ENCODE measurements at places on chromosomes 1 and 21.

- DNase-seq = peak; percentile 63
Measured at GRCh38 chr1:154970631-154971340, at the start of gene SHC1. SHC1 (minus strand) TSS chr1:154970747; CDS start chr1:154970526, 221 bp downstream.

- no peak for DNase-seq
Measured at GRCh38 chr1:71882226-71882625, 400.1 kb downstream of the NEGR1 start.

- DNase-seq = no peak
Measured at GRCh38 chr1:52460694-52461093, 56.3 kb downstream of the PRPF38A start.

GRCh38 chr21:42467140-42467983 is 28.7 kb downstream of the RSPH1 start:
- DNase-seq = no peak

DNA sequence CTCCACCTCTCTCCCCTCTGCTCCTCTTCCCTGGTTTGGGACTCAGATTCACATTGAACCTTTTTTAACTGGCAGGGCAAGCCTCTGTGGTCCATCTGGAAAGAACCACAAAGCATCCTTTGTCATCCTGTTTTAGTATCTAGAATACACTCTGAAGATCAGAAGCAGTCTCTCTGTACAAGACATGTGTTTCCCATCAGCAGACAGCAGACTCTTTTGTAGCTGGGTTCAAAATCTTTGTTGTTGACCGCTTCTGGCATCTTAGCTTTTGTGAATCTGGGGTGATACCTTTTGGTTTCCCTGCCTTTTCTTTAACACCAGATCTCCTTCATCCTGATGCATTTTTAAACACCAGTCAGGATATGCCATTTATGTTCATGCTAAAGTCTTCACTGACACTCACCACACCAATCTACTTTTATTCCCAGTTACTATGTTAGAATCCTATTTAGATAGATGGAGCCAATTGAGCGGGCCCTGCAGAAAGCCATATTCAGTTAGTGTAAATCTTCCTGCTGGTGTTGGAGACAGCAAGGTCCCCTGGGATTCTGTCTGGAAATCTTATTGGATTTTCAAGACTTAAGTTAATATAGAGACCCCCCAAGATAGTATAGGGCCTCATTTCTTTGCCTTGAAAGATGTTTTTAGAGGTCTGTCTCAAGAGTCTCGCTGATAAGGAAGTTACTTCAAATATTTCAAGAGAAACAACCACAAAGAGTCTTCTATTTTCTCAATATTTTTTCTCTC is 51.1 kb downstream of the ST6GALNAC3 start:
- no peak for DNase-seq

DNA sequence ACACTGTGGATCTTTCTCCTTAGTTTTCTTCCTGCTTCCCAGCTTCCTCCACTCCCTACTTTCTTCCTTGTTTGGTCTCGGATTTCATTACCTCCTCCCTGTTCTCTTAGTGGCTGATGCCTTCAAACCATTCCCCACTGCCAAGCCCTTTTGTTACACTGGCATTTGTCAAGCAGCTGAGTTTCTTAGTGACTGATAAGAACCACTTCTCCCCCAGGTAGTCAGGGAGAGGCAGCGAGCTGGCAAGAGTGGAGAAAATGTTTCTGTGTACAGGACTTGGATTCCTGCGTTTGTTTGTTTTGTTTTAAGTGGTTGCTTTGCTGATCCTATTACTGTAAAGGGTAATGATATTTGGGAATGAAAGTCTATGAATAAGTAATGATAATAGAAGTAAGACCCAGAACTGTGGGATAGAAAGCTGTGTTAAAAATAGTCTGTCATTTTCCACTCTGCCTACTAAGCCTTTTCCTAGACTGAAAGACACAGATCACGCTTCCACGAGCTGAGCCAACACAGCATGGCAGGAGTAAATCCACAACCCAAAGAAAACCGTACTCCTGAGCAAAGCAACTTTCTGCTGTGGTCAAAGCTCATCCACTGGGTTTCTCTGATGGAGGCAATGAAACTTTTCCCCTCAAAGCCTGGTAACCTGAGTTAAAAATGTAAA is 10.1 kb upstream of the SERTAD4 start:
- no peak for DNase-seq

DNA sequence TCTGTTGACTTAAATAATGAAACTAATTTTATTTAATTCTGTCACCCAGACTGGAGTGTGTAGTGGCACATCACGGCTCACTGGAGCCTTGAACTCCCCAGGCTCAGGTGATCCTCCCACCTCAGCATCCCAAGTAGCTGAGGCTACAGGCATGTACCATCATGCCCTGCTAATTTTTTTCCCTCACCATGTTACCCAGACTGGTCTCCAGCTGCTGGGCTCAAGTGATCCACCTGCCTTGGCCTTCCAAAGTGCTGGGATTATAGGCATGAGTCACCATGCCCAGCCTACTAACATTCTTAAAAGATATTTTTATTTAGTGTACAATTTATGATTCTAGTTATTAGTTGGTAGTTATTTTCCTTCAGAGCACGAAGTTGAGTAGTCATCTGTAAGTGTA is 49.5 kb downstream of the NRDC start:
- DNase-seq = peak; percentile 57

DNA sequence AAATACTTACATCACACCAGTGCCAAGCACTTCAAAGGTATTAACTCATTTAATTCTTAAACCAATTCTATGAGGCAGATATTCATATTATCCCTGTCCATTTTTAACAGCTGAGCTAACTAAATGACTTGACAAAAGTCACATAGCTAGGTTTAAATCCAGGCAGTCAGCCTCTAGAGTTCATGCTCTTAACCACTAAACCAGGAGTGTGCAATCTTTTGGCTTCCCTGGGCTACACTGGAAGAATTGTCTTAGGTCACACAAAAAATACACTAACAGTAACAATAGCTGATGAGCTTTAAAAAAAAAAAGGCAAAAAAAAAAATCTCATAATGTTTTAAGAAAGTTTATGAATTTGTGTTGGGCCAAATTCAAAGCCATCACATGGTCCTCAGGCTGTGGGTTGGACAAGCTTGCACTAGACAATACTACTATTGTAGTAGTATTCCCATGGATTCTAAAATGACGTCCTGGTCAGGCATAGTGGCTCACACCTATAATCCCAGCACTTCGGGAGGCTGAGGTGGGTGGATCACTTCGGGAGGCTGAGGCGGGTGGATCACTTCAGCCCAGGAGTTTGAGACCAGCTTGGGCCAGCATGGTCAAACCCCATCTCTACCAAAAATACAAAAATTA is 10.0 kb downstream of the UBR4 start:
- no peak for DNase-seq

DNA sequence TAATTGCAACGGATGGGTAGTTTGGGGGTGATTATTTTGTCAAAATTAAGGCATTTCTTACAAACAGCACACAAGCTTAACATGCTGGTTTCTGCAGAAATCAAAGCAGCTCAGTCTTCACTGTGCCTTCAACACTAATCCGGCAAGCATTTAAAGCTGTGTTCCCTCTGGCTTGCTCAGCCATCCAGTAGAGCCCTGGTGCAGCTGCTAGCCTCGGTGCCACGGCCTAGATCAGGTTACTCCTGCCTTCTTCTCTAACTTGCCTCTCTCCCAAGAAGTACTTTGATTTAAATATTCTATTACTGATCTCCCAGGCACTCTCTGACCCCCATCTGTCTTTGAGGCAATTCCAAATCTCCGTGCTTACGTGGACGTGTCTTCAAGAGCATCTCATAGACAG is 85.6 kb downstream of the GREM2 start:
- DNase-seq = no peak

DNA sequence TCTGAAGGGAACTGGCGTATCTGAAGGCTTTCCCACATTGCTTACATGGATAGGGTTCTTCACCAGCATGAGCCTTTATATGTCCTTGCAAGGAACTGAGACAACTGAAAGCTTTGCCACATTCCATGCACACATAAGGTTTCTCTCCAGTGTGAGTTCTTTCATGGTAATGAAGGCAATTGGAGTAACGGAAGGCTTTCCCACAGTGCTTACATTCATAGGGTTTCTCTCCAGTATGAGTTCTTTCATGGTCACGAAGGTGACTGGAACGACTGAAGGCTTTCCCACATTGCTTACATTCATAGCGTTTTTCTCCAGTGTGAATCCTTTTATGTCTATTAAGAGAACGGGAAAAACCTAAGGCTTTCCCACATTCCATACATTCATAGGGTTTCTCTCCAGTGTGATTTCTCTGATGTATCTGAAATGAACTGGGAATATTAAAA is 15.0 kb downstream of the ZNF124 start:
- no peak for DNase-seq

DNA sequence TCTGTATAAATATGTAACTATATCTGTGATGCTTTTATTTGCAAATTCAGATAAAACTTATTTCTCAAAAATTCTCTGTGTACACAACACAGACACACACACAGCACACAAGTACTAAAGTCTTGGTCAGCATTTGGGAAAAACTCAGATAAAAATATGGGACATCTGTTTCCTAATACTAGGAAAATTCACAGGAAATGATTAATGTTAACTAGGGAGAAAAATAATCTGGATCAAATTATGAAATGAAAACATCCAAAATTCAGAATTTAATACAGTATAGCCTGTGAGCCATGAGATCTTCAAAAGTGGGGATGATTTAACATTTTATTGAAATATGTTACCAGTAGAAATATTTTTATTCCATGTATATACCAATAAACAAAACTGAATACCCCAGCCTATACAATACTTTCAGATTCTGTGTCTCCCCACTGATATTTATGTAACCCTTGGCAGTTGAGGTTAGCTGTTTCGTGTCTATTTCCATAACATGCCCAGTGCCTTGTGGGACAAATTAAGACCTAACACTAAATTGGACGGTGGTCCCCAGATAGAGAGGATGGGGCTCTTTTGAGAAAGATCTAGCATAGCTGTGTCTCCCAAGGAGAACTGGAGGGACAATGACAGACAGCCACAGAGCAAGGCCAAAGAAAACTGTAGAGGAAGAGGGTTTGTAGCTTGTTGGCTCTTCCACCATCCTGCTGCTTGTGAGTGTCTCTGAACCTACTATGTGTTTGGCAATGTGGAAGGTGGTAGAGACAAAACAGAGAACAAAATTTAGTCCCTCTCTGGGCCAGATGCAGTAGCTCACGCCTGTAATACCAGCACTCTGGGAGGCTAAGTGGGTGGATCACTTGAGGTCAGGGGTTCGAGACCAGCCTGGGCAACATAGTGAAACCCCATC is 47.2 kb downstream of the GNG12 start:
- no peak for DNase-seq

DNA sequence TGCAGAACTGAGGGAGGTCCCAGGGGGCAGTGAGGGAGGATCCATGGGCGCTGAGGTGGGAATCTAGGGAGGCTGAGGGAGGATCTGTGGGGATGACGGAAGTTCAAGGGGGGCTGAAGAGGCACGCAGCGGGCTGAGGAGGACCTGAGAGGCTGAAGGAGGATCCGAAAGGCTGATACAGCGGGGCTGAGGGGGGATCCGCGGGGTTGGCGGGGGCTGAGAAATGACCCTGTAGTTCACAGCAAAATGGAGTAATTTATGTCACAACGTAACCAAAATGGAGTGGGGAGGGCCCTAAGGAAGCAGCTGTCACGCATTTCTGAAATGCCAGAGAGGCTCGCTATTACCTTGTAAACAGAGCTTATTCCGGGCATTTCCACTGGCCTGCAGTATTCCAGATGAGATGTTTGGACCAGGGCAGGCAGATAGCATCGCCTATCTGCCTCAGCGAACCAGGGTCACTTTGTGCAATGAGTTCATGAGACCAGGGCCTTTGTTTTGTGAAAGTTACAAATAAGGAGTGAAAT is 926 bp upstream of the MRPL55 start:
- no peak for DNase-seq

GRCh38 chr1:226639631-226640061 is 91.1 kb downstream of the STUM start:
- DNase-seq = no peak

DNA sequence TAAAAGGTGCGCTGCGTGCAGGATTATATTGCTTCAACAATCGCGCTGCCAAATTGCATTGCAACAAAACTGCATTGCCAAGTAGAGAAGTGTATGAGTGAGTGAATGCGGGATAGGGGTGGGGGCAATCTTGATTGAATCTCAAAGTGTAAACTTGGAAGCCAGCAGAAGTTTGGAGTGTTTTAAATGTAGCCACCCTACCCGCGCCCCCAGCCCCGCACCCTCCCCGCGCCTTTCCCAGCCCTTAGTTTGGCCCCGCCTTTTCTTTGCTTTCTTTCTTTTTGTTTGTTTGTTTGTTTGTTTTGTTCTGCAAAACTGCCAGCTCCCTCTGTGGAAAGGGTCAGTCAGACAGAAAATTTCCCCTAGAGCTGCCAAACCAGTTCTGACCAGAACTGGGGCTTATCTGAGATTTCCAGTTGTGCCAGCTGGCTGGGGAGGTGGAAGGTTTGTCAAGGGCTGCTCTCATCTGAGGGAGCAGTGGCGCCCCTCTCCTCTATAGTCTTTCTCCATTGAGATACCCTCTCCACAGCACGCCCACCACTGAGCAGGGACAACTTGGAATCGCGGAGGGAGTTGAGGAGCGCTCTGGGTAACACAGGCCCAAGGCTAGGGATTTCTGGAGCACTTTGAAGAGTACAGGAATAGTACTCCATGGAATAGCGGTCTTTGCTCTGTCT is 666 bp upstream of the BEND5 start:
- DNase-seq = no peak

DNA sequence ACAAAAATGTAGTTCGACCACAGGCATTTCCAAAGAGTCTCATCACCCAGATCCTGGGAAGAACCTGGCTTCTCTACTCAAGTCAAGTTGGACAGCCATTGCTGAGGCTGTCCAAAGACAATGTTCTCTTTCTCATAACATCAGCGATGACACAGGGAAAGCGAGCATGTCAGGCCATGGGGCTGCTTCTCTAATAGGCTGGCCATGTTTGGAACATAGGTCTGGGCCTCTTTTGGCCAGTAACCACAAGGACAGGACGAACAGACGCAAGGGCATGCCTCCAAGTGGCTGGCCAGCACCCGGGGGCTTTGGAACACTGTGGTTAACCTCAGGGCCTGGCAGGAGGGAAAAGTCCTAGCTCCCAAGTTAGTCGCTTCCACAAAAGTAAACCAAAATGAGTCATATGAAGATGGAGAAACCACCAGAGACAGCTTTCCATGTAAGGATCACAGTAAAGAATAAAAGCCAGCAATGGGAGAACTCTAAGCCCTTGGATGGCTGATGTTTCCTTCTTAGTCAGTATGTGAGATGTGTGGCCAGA is 80.6 kb upstream of the SLC44A3 start:
- DNase-seq = no peak

DNA sequence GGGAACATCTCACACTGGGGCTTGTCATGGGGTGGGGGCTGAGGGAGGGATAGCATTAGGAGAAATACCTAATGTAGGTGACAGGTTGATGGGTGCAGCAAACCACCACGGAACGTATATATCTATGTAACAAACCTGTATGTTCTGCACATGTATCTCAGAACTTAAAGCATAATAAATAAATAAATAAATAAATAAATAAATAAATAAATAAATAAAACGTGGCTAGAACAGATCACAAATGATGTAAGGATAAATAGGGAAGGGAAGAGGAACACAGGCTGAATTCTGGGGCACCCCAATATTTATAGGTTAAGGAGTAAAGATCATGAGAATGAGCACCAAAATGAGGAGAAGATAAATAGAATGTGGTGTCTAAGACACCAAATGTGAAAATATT is 592.2 kb downstream of the AMY1C start:
- no peak for DNase-seq

- no peak for DNase-seq
Measured at GRCh38 chr1:203380420-203381150, 29.7 kb upstream of the FMOD start.

GRCh38 chr1:31912839-31913239 is 25.3 kb downstream of the PTP4A2 start:
- DNase-seq = no peak

- no peak for DNase-seq
Measured at GRCh38 chr1:147496571-147497210, 44.6 kb upstream of the BCL9 start.

All from epithelial cell of prostate (primary cell).